Stimulated activated CD4-positive, alpha-beta T cell treated with anti-CD3 and anti-CD28 coated beads, Interleukin-12 subunit alpha, Interleukin-12 subunit beta, amount 100 ng/mL, for 24 hours (primary cell): ENCODE measurements at places on chromosomes 16 and 17.
A peak's percentile ranks its signal among the peaks of the same experiment; 100 is the strongest.

- DNase-seq: no peak
Measured at GRCh38 chr16:54320697-54321340, 34.2 kb upstream of the IRX3 start.

- DNase-seq: no peak
Measured at GRCh38 chr16:87728026-87728425, 37.8 kb downstream of the KLHDC4 start.

- no peak for DNase-seq
Measured at GRCh38 chr17:42240201-42240600, 36.0 kb downstream of the STAT5B start.

- no peak for DNase-seq
Measured at GRCh38 chr16:10098991-10099390, 83.2 kb downstream of the GRIN2A start.

DNA sequence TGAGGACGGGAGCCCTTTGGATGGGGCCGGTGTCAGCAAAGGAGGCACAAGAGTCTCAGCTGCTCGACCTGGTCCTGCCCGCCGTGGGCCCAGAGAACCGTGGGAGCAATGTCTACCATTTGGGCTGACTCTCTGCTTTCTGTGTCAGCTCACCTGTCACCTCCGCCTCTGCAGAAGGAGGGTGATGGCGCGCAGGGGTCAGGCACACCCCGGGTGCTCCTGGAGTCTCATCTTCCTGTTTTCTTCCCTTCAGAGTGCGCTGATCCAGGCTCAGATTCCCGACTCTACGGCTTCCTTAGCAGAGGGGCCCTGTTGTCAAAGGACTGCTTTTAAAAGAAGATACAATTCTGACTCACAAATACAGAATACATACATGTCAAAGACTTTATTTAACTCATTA, 167.1 kb downstream of the BANP start:
- no peak for DNase-seq

DNA sequence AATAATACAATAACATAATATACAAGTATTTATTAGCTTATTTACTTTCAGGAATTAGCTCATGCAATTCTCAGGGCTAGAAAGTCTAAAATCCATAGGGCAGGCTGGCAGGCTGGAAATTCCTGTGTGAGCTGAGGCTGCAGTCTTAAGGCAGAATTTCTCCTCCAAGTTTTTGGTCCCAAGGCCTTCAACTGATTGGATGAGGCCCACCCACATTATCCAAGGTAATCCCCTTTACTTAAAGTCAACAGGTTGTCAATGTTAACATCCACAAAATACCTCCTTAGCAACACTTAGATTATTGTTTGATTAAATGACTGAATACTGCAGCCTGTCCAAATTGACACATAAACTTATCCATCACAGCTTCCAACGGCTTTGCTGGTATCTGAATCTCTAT, 32.9 kb upstream of the SOX9 start:
- no peak for DNase-seq

GRCh38 chr16:4597174-4597573, 17.5 kb downstream of the UBALD1 start:
- DNase-seq: no peak

DNA sequence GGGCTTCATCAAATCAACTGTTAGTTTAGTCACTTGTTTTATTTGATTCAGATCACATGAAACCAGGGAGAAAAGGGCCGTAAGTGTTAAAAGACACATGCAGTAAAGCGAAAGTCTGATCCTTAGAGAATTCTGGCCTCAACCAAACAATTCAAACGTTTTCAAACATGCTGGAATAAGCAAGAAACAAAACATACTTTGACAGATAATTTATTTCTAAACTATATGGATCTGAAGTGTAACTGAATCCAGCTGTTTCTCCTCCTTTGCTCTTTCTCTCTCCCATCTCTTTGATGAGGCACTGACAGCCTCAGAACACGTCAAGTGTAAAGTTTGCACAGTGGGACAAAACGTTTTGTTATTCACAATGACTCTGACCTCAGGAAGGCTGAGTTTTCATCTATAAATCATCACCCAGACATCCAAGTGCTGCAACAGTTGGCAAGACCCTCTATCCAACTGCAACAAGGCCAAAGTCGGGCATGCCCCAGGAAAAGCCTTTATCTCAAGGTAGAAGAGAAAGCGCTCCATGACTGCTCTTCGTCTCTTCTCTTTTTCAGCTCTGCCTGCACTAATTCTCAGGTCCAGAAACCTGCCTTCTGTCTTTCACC, 267.1 kb upstream of the MYOCD start:
- no peak for DNase-seq

GRCh38 chr17:20991276-20992037, 51.4 kb downstream of the USP22 start:
- no peak for DNase-seq

DNA sequence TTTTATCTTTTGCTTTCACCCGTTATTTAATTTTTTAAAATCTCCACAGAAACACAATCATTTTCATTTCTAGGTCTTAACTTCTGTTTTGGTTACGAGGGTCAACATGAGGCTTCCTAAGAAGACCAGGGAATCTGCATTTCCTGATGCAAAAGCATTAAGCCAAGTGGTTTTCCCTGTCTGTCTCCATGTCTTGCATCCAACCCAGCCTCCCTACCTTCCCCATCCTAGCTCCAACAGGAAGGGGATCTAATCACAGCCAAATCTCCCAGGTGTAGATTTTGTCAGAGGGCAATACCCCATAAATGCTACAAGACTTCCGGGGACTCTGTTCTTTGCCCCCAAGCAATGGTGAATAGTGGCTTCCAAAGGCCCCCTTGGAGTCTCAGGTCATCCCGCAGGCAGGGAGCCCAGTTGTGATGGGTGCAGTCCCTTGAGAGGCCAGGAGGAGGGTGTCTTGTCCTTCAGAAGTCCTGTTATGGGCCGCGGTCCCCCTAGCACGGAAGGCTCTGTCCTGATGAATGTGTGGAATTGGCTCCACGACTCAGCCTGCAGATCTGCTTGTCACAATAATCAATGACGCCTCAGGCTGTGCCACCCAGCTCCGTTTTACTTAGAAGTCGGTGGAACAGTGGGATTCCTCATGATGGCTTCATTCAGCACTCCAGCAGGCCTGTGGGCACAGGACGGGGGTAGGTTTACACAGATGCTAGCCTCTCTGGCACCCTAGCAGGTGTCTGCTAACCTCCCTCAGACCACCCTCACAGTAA, 141.1 kb downstream of the RGS9 start:
- no peak for DNase-seq

- no peak for DNase-seq
Measured at GRCh38 chr17:21146362-21147015, 19.7 kb downstream of the DHRS7B start.

DNA sequence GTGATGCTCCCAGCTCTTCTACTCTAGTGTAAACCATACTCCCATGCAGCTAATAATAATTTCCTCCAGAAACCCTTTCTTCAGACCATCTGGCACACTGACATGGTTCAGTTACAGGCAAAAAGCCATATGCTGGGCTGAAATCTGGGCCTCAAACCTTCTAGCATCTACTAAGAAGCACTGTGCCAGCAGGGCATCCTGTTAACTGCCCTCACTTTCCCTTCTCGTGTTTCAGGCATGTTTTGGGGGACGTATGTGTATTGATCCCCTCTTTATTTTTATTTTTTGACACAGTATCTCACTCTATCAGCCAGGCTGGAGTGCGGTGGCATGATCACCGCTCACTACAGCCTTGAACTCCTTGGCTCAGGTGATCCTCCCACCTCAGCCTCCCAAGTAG, 33.3 kb downstream of the STAT5A start:
- no peak for DNase-seq

DNA sequence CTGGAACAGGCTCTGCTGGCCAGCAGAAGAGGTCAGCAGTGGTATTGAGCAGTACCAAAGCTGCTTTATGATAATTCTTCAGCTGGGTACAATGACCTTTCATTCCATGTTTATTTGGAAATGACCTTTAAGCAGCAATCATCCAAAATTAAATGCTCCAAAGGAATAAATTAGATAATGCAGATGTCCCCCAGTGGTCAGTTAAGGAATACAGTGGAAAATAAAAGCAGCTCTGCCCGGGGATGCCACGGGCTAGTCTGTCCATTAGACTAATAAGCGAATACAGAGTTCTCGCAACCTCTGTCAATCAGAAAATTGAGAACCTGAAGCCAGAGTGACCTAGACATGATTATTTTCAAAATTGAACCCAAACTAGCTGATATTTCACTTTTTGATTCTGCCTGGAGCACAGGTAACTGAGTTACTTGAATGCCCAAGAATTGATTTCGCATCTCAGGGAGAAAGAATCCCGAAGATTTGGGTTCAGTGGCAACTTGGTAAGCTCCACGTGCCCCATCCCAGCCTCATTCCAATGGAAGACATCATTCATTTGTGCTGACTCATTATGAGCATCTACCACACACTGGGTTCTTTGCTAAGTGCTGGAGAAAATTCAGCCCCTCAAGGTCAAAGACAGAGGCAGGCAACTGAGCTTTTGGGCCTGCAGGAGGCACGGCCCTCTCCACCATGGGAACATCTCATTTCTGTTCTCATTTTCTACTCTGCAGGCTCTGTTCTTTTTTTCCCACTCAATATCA, 34.4 kb upstream of the SLC39A11 start:
- no peak for DNase-seq

- no peak for DNase-seq
Measured at GRCh38 chr16:69273009-69273408, 38.1 kb upstream of the VPS4A start.

GRCh38 chr16:56702836-56703235, 20.6 kb downstream of the MT1X start:
- DNase-seq: no peak

DNA sequence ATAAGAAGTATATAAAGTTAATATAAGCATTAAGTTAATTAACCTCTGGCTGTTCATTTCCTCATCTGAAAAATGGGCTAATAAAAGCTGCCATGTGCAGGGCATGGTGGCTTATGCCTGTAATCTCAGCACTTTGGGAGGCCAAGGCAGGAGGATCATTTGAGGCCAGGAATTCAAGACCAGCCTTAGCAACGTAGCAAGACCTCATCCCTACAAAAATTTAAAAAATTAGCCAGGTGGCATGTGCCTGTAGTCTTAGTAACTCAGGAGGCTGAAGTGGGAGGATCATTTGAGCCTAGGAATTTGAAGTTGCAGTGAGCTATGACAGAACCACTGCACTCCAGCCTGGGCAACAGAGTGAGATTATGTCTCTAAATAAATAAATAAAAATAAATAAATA, 40.6 kb upstream of the MMD start:
- DNase-seq: no peak

GRCh38 chr17:82909322-82909904, 69.6 kb upstream of the ZNF750 start:
- DNase-seq: no peak

GRCh38 chr17:5560361-5560988, 23.8 kb downstream of the NLRP1 start:
- no peak for DNase-seq

DNA sequence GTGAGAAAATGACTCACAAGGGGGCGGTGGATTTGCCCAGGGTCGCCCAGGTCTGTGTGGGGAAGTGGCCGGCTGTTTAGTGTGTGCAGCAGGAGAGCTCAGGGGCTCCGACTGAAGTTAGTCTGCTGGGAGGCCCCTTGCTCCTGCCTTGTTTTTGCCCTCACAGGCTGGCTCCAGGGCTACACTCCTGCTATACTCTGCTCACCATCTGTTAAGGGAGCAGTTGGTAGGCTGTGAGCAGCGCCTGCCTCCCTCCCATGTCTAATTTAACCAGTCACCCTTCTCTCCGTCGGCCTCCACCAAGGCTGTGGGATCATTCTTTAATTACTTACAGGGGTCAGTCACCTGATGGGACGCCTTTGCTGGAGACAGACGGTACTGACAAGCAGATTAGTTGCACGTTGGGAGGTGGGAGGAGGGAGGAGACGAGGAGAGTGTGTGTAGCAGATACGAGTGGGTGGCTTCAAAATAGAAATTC, 35.5 kb downstream of the KSR1 start:
- no peak for DNase-seq

GRCh38 chr17:77881545-77881944, 77.0 kb upstream of the TNRC6C start:
- no peak for DNase-seq

DNA sequence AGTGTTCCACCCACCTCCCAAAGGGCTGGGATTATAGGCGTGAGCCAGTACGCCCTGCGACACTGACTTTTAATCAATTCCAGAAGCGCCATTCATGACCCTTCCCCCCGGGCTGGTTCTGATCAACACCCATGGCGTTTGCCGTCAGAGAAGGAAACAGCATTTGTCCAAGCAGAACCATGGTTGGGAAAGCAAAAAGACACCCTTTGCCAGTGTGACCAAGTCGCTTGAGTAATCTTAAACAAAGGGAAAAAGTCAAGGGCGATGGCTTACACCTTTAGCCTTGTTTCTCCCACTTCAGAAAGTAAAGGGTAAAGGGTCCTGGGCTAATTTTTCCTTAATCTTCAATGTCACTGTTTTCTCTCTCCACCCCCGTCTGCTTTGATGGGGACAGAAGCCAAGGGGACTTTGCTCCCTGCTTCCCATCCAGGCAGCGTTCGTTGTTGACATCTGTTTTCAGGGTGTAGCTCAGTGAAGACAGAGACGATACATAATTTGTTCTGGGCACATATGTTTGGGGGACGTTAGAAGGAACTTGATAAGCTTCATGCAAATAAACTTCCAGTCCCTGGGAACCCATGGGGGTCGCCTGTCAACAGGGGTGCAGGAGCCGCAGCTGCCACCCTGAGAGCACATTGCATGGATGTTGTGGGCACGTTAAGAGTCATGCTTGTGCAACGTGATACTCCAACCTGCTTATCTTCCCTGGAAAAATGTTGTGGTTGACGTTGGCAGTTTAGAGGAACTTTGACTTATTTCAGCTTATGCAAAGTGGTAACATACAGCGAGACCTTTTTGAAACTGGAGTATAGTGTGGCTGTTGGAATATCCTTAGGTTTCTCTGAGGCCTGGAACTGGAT, 50.6 kb upstream of the TANGO6 start:
- DNase-seq: no peak

- DNase-seq: no peak
Measured at GRCh38 chr17:55414983-55415382, 6.7 kb downstream of the MMD start.

GRCh38 chr17:39173080-39173479, 7.1 kb upstream of the ARL5C start:
- DNase-seq: no peak

DNA sequence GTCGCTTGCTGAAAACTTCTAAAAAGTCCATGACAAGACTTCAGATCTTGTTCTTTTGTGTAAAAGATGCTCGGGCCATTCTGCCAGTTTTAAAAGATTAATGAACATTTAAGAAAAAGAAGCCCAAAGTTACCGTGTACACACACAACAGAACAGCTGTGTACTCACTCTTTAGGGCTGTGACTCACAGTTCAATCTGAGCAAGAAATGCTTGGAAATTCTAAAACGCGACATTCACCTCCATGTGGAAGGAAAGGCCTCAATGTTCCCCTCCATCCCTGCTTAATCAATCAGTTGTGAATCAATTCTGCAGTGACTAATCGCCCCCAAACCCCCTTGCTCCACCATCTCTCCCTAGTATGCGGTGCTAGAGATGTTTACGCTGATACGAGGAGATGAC, 609.9 kb upstream of the SALL1 start:
- DNase-seq: no peak

GRCh38 chr17:82051776-82052637, at the start of the genes GPS1 and RFNG:
Gene GPS1, plus strand, starts transcription at chr17:82051898. Its CDS starts 34 bp downstream, at chr17:82051932.
Gene RFNG, minus strand, starts transcription at chr17:82051811. Its CDS starts 45 bp downstream, at chr17:82051766.
- peak; percentile 80 for DNase-seq

- DNase-seq: no peak
Measured at GRCh38 chr16:51286272-51286671, 135.2 kb upstream of the SALL1 start.

GRCh38 chr17:29133121-29133713, 47.0 kb downstream of the MYO18A start:
- no peak for DNase-seq
